Uterus (tissue), 4 donors: ENCODE measurements at places on chromosomes 2 and 18.

GRCh38 chr2:231530099-231531011 lies at the start of gene NMUR1:
Gene NMUR1, minus strand, starts transcription at chr2:231530445. Its CDS starts 84 bp downstream, at chr2:231530361.
- H3K36me3 ChIP-seq, result no peaks in the 10 kb centered on the region
- peak; percentile 51 for DNase-seq
- H3K4me1 ChIP-seq, result no peaks in the 10 kb centered on the region
- peaks cover 3% of the 10 kb centered on the region for H3K27me3 ChIP-seq
- no peak within 1 kb of the TSS for H3K27ac ChIP-seq

GRCh38 chr18:63085611-63086010 lies 234.0 kb downstream of the BCL2 start:
- H3K4me1 ChIP-seq, result no peaks in the 10 kb centered on the region
- no peaks in the 10 kb centered on the region for H3K27me3 ChIP-seq
- H3K36me3 ChIP-seq, result no peaks in the 10 kb centered on the region

DNA sequence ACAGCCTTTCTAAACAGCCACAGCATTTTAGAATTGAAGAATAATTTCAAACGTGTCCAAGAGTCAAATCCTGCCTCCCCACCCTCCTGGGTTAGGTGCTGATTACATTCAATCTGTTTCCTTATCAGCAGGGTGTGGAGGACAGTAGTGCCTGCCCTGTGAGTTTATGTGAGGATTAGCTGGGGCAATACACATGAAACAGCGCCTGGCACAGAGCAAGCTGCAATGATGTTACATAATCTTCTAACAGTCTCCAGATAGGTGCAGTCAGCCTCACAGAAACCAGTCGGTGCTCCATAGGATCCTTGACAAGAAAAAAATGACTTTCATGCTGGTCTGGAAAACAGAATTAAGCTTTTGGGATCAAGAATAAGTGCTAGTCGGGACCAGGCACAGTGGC lies 91.7 kb upstream of the ITGA6 start:
- no peak overlapping the region for H3K4me3 ChIP-seq
- no peaks in the 10 kb centered on the region for H3K4me1 ChIP-seq
- no peak overlapping the region for H3K27ac ChIP-seq
- no peaks in the 10 kb centered on the region for H3K27me3 ChIP-seq
- DNase-seq, result no peak
- H3K36me3 ChIP-seq, result no peaks in the 10 kb centered on the region

DNA sequence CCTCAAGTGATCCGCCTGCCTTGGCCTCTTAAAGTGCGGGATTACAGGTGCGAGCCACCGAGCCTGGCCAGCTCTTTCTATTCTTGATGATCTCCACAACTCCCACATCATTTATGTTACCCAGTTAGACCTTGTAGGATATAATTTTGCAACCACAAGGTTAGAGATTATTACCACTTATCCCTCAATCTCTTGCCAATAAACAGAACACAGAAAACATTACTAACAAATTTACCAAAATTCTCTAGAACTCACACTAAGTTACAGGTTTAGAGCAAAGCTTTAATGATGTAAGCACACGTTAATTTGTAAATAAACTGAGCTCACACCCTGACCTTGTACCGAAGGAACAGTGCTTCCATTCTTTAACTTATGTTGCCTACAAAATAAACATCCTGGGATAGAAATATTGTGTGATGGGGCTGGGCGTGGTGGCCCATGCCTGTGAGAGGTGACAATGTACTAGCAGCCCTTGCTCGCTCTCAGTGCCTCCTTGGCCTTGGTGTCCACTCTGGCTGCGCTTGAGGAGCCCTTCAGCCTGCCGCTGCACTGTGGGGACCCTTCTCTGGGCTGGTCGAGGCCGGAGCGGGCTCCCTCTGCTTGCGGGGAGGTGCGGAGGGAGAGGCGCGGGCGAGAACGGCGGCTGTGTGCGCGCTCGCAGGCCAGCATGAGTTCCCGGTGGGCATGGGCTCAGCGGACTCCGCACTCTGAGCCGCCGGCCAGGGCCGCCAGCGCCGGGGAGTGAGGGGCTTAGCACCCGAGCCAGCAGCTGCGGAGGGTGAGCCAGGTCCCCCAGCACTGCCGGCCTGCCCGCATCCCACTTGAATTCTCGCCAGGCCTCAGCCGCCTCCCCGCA lies 42.1 kb upstream of the ITSN2 start:
- H3K27me3 ChIP-seq, result no peaks in the 10 kb centered on the region
- no peak for DNase-seq
- H3K4me3 ChIP-seq, result peak overlapping the region; percentile 18
- H3K27ac ChIP-seq, result peak overlapping the region; percentile 20
- H3K4me1 ChIP-seq, result no peaks in the 10 kb centered on the region

DNA sequence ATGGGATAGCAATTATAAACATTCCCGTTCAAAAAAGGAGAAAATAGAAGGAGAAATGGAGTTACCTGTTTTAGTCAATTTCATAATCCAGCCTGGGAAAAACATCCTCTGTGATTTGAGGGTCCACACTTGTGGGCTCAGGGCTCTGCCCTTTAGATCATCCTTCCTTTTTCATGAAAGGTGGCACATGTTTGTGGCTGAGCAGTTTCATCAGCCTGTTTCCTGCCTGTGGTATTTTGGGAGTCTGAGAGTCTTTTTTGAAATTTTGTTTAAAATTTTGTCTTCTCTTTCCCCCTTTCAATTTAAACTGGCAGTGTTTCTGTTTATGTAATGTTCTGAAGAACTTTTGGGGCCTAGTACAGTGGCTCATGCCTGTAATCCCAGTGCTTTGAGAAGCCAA lies 84.0 kb downstream of the KIAA1328 start:
- H3K27me3 ChIP-seq, result no peaks in the 10 kb centered on the region
- H3K4me3 ChIP-seq, result no peak overlapping the region
- no peak for DNase-seq

GRCh38 chr2:160138406-160138805 lies 61.7 kb downstream of the ITGB6 start:
- H3K4me1 ChIP-seq, result no peaks in the 10 kb centered on the region
- no peak overlapping the region for H3K4me3 ChIP-seq
- no peaks in the 10 kb centered on the region for H3K27me3 ChIP-seq
- H3K36me3 ChIP-seq, result no peaks in the 10 kb centered on the region
- no peak for DNase-seq

- no peak overlapping the region for H3K27ac ChIP-seq
- H3K27me3 ChIP-seq, result no peaks in the 10 kb centered on the region
- no peak overlapping the region for H3K4me3 ChIP-seq
- H3K4me1 ChIP-seq, result no peaks in the 10 kb centered on the region
- no peaks in the 10 kb centered on the region for H3K36me3 ChIP-seq
Measured at GRCh38 chr2:143398781-143399180, 269.6 kb downstream of the ARHGAP15 start.

GRCh38 chr18:40926679-40927078 lies 1028.4 kb upstream of the PIK3C3 start:
- no peak overlapping the region for H3K27ac ChIP-seq
- no peak overlapping the region for H3K4me3 ChIP-seq
- no peaks in the 10 kb centered on the region for H3K4me1 ChIP-seq
- DNase-seq, result no peak

DNA sequence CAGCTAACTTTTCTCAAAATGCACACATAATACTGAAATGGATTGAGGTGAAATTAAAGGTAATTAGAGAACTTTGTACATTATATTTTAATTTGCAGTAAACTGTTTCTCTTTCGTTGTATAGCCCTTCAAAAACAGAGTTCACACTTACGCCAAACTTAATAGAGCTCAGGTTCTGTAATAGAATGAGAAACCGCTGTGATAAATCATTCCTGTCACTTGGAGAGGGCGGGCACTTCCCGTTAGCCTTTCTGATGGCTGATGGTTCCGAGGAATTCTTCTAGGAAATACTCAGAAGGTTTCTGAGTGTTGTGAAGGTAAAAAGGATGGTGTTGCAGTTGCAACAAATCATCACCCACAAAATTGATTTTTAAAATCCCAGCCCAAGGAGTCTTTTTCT lies 155.8 kb upstream of the ALKAL2 start:
- no peak overlapping the region for H3K27ac ChIP-seq
- no peak overlapping the region for H3K4me3 ChIP-seq
- no peaks in the 10 kb centered on the region for H3K36me3 ChIP-seq

DNA sequence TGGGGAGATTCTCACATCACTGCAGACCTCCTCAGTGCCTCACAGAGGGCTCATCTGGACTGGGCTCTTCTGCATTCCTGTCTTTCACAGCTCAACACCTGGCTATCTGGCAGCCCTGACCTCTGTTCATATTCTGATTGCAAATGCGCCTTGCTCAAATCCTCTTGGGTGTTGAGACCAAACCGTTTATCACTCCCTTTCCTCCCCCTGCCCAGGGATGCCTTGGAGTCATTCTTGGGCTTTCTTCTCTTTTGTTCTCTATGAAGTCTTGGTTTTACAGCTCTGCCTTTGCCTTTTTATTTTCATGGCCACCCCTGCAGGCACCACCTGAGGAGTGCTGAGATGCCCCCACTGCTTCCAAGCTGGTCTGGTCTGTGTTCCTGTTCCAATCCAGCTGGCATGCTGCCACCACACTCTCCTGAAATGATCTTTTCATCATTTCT lies 26.3 kb downstream of the TUBB6 start:
- H3K27me3 ChIP-seq, result no peaks in the 10 kb centered on the region
- H3K36me3 ChIP-seq, result no peaks in the 10 kb centered on the region
- H3K4me3 ChIP-seq, result no peak overlapping the region
- no peak for DNase-seq
- H3K4me1 ChIP-seq, result no peaks in the 10 kb centered on the region

DNA sequence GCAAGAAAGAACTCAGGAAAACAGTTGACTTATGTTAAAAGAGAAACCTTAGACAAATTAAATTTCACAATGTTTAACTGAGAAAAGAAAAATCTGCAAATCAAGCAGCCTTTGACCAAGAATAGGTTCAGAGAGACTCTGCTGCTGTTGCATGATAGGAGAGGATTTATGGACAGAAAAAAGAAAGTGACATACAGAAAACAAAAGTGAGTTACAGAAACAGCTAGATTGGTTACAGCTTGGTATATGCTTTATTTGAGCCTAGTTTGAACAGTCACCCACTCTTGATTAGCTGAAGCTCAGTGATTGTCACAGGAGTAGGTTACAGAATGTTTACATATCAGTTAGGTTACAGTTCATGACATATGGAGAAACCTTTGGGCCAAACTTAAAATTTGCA lies 258.2 kb upstream of the SPOPL start:
- DNase-seq, result no peak
- H3K4me1 ChIP-seq, result no peaks in the 10 kb centered on the region
- no peaks in the 10 kb centered on the region for H3K36me3 ChIP-seq
- no peak overlapping the region for H3K4me3 ChIP-seq

- no peak for DNase-seq
- H3K4me1 ChIP-seq, result no peaks in the 10 kb centered on the region
- H3K27me3 ChIP-seq, result no peaks in the 10 kb centered on the region
- H3K4me3 ChIP-seq, result no peak overlapping the region
- H3K36me3 ChIP-seq, result no peaks in the 10 kb centered on the region
Measured at GRCh38 chr2:190415794-190416775, 7.9 kb downstream of the MFSD6 start.

DNA sequence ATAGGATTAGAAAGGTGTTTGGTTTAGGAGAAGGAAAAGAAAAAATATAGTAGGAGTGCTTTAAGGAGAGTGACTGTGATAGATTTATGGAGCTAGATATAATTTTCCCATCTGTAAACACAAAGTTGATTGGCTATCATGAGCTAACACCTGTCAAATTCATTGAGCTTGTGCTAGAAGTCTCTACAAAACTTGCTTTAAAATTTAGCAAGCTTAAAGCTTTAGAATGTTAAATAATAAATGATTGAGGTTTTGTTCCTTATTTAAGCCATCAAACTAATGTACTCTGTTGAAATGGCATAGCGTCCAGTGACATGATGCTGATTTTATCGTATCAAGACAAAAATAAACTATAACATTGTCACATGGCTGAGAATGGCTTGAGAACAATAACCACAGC lies 1497.4 kb upstream of the DDX18 start:
- no peak overlapping the region for H3K27ac ChIP-seq
- no peak for DNase-seq
- H3K36me3 ChIP-seq, result no peaks in the 10 kb centered on the region
- no peak overlapping the region for H3K4me3 ChIP-seq

- H3K36me3 ChIP-seq, result no peaks in the 10 kb centered on the region
- H3K4me1 ChIP-seq, result no peaks in the 10 kb centered on the region
- H3K4me3 ChIP-seq, result no peak overlapping the region
- peak overlapping the region; percentile 72 for H3K27ac ChIP-seq
- H3K27me3 ChIP-seq, result no peaks in the 10 kb centered on the region
Measured at GRCh38 chr2:55581435-55581834, 36.0 kb downstream of the PPP4R3B start.

- H3K36me3 ChIP-seq, result no peaks in the 10 kb centered on the region
- H3K4me1 ChIP-seq, result no peaks in the 10 kb centered on the region
- H3K27ac ChIP-seq, result peak overlapping the region; percentile 16
- H3K4me3 ChIP-seq, result no peak overlapping the region
Measured at GRCh38 chr2:177574356-177574755, 181.8 kb downstream of the AGPS start.

DNA sequence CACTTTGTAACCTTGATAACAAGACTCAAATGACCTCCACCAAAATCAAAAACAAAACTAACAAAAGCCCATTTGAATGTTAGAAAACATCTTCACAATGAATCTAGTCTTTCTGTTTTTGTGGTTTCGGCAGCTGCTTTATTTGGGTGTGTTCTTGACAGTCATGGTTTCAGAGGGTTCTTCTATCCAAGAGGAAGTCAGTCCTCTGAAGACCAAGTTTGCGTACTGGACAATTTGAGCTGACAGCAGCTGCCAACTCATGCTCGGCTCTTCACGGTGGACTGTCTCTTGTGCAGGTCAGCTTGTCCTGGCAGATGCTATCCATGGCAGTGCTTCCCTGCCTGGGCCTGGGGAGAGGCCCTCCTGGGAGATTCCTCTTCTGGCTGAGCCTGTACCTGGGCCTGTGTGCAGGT lies 91.0 kb downstream of the TMEM17 start:
- no peak for DNase-seq
- H3K27ac ChIP-seq, result no peak overlapping the region
- H3K4me3 ChIP-seq, result no peak overlapping the region
- no peaks in the 10 kb centered on the region for H3K27me3 ChIP-seq

- no peaks in the 10 kb centered on the region for H3K36me3 ChIP-seq
- DNase-seq, result no peak
- H3K27ac ChIP-seq, result no peak overlapping the region
- no peaks in the 10 kb centered on the region for H3K4me1 ChIP-seq
- no peaks in the 10 kb centered on the region for H3K27me3 ChIP-seq
Measured at GRCh38 chr2:136487421-136487820, 277.9 kb upstream of the THSD7B start.
